ENCODE measurements at places on chromosomes 6 and 20.

DNA sequence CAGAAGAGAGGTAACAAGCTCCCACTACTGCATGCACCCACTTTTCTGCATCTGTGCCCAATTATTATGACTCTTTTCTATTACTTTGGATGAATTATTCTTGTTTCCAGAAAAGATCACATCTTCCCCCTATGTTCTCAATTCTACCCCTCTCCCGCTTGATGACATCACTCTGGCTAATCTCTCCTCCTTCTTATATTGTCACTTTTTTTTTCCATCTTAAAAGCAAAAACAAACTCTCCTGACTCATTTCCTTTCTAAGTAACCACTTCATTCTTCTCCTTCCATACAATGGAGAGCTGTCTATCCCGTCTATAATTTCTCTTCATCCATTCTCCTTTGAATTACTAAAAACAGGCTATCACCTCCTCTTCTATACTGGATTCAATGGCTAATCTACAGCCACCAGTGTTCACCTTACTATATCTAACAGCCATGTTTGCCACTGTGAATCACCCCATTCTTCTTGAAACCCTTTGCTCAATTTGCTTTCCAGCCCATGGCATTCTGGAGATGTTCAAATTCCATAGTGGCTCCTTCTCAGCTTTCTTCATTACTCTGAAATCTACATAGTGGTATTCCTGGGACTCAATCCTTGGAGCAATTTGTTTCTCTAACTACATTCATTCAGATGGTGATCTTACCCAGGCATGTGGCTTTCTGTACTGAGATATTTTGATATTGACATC is 378.4 kb downstream of the ARHGAP18 start:
- DNase-seq = no peak

DNA sequence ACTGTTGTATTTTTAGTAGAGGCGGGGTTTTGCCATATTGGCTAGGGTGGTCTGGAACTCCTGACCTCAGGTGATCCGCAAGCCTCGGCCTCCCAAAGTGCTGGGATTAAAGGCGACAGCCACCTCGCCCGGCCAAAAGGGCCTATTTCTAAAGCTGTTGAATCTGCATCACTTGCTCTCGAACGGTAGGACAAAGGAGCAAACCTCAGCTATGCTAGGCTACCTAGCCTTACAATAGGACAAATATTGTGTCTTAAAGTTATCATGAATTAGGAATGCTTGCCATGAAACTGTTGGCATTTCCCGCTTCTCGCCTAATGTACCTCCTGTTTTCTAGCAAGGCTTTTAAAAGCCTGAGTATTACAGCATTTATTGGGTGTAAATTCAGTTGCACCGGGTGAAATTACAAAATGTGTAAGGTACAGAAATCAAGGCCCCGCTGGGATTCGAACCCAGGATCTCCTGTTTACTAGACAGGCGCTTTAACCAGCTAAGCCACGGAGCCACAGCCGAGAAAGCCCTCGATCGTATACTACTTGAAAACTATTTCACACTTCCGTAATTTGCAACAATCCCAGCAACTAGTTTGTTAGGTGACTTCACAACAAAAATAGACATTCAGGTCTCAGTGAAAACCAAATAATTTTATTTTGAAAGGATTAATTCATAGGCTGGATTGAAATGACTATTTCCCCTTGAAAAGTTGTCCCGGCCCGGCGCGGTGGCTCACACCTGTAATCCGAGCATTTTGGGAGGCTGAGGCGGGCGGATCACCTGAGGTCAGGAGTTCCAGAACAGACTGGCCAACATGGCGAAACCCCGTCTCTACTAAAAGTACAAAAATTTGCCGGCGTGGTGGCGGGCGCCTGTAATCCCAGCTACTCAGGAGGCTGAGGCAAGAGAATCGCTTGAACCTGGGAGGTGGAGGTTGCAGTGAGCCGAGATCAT is 211.6 kb upstream of the ZNF184 start:
- peak; percentile 62 for DNase-seq

DNA sequence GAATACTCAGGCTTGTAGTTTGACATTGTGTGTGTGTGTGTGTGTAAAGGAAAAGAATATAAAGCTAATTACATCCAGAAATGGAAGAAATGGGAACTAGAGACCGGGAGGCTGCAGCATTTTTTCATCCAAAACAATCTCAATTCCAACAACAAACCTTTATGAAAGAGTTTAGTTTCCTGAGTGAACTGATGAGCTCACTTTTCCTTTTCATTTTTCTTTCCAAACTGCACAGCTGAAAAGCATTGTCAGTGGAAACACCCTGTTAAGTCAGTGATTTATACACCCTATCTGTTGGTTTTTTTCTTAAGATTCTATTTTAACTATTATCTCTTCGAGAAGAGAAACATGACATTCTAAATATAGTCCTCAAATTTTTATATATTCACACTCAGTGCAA is 130.9 kb downstream of the RFPL4B start:
- DNase-seq = no peak

DNA sequence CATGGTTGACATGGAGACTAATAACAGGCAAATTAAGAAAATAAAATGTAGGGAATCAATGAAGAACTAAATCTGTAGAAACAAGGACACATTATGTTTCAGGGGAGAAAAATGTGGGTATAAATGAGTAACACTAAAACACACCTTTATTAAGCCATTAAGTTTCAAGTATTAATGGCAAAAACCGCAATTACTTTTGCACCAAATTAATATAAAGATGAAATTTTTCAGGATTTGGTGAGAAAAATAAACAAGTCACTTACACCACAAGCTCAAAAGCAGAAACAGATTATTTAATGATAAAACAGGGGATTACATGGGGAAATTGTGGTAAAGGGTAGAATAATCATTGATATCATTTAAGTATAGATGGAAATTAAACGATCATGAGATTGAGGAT is 793.8 kb upstream of the FLRT3 start:
- no peak for DNase-seq

- DNase-seq = no peak
Observed at GRCh38 chr6:41371461-41371991, 36.1 kb downstream of the NCR2 start.

DNA sequence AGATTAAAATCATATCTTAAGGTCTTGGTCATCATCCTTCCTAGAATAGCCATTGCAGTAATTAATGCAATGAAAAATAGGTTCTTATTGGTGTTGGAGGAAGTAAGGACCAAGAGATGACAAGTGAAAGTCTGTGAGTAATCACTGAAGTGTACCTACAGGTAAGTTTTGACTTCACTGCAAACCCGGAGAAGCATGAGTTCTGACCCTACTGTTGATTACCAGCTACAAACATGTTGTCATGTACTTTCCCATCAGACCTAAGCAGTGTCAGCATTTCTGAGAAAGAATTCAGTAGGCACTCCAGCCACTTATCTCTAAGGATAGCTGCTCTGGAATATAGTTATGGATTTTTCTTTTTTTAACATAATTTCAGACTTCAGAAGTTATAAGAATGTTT is 280.9 kb downstream of the ZFAND3 start:
- no peak for DNase-seq

DNA sequence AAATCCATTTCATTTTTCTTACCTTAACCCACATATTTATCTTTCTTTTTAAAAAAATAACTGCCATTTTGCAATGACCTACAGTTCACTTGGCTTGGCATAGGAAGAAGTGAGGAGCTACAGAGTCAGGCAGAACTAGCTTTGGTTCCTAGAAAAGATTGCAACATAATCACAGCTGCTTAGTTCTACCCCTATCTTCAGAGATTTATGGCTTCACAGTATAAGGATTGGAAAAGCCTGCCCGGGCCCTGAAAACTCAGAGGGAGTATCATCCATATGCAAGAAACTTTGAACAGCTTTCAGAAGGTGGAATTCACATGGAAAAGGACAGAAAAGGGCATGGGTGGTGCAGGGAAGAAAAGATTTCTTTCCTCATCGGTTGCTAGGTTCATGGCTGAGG is 774.3 kb upstream of the CHD6 start:
- no peak for DNase-seq

DNA sequence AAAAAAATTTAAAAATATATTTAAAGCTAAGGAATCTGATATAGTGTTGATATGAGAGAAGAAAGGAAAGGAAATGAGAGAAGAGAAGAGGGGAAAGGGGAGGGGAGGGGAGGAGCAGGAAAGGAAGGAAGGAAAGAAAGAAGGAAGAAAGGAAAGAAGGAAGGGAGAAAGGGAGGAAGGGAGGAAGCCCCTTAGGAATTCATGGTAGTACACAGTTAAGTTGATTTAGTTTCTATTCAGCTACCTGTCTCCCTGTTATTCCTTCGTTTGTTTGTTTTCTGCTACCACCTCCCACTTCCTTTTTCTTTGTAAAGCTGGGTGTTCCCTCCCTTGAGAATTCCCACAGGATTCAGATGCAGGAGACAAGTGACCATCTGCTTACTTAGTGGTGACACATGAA is 1025.4 kb upstream of the FLRT3 start:
- DNase-seq = no peak

- no peak for DNase-seq
Observed at GRCh38 chr6:168000198-168001028, 2.9 kb downstream of the KIF25 start.

GRCh38 chr6:163319609-163320366 is 94.7 kb upstream of the QKI start:
- no peak for DNase-seq

DNA sequence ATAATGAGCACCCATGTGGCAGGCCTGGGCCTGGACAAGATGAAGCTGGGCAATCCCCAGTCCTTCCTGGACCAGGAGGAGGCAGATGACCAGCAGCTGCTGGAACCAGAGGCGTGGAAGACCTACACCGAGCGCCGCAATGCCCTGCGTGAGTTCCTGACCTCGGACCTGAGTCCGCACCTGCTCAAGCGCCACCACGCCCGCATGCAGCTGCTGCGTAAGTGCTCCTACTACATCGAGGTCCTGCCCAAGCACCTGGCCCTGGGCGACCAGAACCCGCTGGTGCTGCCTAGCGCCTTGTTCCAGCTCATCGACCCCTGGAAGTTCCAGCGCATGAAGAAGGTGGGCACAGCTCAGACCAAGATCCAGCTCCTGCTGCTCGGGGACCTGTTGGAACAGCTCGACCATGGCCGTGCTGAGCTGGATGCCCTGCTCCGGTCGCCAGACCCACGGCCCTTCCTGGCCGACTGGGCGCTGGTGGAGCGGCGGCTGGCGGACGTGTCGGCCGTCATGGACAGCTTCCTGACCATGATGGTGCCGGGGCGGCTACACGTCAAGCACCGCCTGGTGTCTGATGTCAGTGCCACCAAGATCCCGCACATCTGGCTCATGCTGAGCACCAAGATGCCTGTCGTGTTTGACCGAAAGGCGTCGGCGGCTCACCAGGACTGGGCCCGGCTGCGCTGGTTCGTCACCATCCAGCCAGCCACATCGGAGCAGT is 1.9 kb downstream of the FNDC11 start:
- no peak for DNase-seq

All from stimulated activated CD4-positive, alpha-beta T cell treated with anti-CD3 and anti-CD28 coated beads, Interleukin-4, amount 100 ng/mL, for 48 hours (primary cell).